ENCODE measurements at places on chromosomes 6 and 20.

GRCh38 chr6:51289041-51289440 lies 470.4 kb downstream of the TFAP2B start:
- DNase-seq, result no peak

- no peak for DNase-seq
These were observed 327.3 kb upstream of the HSF2 start for GRCh38 chr6:122072014-122072647.

DNA sequence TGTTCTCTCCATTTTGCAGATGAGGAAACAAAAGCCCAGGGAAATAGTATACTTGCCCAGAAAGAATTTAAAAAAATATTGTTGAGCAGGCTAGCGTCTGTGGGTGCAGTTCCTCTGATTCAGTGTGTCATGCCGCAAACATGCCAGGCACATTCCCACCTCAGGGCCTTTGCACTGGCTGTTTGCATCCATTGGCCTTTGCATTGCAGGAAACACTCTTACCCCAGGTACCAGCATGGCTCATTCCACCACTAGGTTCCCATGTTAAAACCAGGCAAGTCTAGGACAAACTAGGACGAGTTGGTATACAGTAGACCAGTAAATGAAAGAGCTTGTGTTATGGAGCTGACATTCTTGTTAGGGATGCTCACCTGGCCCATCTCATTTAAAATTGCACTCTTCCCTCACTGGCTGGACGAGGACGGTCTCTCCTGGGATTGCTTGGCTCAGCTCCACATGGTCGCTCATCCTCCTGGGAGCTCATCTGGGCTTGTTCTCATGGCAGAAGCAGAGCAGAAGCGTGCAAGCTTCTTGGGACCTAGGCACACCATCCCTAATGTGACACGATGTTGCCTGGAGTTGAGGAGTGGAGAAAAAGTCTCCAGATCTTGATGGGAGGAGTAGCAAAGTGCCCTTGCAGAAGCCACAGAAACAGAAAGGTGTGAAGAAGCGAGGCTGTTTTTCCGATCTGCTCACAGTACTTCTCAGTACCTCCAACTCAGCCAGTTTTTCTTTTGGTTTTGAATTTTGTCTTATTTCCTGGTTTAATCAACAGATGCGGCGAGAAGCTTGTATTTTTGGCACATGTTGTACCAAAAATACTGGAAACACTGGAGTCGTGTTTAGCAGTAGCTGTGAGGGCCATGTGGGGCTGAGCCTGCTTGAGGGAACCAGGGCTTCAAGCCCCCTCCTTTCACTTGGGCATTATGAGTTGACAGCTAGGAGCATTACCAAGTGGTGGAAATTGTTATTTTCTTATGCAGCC lies 13.9 kb downstream of the ZNF831 start:
- no peak for DNase-seq

DNA sequence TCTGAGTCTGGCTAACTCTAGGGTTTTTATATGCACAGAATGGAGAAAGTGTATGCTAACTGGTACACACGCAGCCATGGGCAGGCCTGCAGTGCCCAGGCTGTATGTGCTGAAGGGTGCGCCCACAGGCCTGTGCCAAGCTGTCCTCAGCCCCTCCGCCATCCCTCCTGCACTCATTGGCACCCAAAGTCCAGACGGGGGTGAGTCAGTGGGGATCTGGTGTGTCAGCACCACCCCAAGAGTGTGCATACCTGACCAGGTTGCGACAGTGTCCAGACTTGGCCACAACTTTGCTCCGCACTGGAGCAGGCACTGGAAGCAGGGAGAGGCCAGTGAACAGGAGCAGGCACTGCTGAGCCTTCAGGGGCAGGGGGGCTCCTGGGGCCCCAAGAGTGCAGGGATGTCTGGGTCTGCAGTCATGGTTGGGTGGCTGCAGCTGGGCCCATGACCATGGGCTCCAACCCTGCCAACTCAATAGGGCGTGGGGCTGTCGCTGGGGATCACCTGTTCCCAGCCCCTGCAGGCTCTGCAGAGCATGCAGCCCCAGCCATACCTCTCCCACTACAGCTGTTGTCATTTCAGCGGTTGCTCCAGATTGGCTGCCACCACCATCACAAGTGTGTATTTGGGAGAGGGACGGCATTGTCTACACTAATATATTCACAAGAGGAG lies 717.8 kb downstream of the EPHA7 start:
- no peak for DNase-seq

- no peak for DNase-seq
These were observed 14.6 kb upstream of the CDK5RAP1 start for GRCh38 chr20:33415948-33416347.

DNA sequence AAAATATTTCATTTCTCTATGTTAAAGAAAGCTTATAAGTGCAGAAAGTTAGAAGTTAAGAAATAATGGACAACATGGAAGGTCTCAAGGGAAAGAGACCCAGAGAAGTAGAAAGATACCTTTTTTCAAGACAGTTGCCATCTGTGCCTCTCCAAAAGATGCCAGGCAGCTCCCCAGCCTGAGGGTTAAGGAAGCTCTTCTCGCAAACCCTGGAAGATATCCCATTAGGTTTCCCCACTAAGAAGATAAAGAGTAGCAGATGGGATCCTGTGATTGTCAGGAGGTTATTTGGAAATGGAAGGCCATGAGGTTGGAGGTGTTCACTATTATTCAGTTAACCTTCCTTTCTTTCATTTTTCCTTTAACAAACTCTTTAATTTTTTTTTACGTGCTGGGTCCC lies 110.1 kb upstream of the SIM1 start:
- DNase-seq, result no peak

DNA sequence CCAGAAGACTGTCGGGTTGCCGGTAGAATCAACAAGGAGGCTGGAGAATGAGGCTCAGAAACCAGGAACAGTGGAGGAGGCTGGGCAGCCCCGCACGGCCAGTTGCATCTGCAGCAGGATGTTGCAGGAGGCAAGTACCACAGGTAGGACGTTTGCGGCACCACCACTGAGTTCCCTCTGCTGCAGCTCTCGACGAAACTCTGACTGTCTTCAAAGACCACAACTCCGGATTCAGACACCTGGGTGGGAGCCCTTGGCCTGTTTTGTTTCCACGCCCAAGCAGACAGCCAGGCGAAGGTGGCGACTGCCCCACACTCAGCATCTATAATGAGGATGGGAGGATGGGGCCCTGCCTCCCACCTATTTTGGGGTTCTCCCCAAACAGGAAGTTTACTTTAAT lies 218.2 kb downstream of the ZDHHC14 start:
- DNase-seq, result no peak

DNA sequence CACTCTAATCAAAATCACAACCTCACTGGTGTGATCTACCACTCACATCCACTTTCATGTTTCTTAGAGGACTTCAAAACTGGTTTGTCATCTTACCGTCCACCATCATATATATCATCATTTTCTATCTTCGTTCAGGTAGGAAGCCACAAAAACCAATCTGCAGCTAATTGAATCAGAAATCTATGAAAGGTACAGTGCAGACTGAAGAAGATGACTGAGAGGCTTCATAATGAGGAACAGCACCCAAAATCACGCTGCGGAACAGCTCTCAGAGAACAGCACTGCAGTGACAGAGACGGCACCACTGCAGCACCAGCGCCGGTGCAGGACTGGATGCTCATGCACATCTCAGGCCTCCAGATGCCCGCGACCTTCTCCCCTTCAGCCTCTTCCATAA lies 13.0 kb downstream of the GMDS start:
- DNase-seq, result no peak

- no peak for DNase-seq
These were observed 608.4 kb downstream of the PTPRT start for GRCh38 chr20:42581311-42581710.

DNA sequence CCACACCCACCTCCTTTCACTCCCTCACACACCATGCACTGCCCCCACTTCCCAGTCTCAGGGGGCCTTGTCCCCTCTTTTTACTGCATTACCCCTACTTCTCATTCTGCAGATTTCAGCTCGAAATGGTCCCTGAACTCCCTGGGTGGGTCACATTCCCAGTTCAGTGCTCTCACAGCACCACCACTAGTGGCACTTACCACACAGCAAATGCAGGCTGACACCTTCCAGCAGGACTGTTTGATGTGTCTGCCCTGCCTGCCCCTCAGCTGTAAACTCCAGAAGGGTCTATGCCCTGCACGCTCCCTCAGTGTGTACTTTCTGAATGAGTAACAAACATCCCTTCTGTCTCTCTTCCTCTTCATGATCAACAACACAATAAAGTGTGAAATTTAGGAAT lies 4.0 kb downstream of the DYNLT1 start:
- DNase-seq, result no peak

- DNase-seq, result no peak
These were observed 57.0 kb downstream of the SMPDL3A start for GRCh38 chr6:122845916-122846612.

- DNase-seq, result no peak
These were observed 9.3 kb downstream of the DUSP15 start for GRCh38 chr20:31861135-31861384.

DNA sequence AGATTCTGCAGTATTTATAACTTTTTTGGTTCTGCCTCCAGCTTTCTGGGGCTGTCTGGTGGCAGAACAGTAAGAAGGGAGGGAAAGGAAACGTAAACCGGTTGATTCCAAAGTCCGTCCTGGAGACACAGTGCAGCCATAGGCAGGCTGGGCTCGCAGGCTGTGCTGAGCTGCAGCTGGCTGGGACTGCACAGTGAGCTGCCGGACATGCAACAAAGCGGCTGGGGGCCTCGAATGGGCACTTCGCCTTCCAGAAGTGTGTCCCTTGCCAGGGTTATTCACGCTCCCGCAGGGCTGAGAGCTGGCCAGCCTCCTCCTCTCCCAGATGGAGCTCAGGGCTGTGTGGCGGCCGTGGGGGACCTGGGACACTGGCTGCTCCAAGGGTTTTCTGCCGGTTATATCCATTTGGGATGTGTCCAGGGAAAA lies 78.1 kb upstream of the CD93 start:
- no peak for DNase-seq

GRCh38 chr20:63863021-63863797 lies 1.9 kb upstream of the TPD52L2 start:
- no peak for DNase-seq

DNA sequence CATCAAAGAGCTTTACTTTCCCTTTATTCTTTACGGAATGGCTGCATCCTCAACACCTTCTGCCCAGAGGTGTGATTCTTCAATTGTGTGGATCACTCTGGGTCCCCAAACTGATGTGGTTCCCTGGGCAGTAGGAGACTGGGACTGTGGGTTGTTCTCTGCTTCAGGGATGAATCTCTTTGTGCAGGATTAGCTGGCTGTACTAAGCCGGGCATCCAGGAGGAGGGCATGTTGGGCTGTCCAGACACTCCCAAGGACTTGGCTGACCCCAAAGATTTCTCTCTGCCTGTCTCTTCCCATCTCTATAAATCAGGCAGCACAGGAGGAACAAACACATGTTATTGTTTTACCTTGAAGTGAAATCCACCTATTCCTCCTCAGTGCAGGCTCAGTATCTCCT lies 15.3 kb downstream of the FARS2 start:
- DNase-seq, result no peak

- DNase-seq, result no peak
These were observed 103.8 kb upstream of the PLCB4 start for GRCh38 chr20:8964959-8965562.

- no peak for DNase-seq
These were observed 92.3 kb downstream of the NFATC2 start for GRCh38 chr20:51450221-51450712.

GRCh38 chr20:10557685-10558084 lies 116.1 kb downstream of the JAG1 start:
- no peak for DNase-seq

GRCh38 chr20:24738981-24739633 lies 210.0 kb upstream of the CST7 start:
- DNase-seq, result no peak

DNA sequence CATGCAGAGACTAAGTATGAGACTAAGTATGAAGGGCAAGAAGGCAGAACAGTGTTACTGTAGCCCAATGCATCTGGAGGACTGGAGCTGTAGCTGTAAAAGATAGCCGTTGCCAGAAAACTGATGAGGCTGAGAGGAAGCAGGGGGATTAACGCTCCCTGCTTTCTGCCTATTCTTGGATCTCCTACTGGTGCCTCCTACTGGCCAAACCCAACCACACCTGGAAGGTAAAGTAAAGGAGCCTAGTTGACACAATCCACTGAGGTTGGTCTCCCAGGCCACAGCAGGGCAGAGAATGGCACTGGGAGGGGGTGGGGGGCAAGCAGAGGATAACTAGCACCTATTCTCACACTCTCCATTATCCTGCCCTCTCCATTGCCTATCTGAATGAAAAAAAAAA lies 105.0 kb upstream of the MRPS10 start:
- no peak for DNase-seq

DNA sequence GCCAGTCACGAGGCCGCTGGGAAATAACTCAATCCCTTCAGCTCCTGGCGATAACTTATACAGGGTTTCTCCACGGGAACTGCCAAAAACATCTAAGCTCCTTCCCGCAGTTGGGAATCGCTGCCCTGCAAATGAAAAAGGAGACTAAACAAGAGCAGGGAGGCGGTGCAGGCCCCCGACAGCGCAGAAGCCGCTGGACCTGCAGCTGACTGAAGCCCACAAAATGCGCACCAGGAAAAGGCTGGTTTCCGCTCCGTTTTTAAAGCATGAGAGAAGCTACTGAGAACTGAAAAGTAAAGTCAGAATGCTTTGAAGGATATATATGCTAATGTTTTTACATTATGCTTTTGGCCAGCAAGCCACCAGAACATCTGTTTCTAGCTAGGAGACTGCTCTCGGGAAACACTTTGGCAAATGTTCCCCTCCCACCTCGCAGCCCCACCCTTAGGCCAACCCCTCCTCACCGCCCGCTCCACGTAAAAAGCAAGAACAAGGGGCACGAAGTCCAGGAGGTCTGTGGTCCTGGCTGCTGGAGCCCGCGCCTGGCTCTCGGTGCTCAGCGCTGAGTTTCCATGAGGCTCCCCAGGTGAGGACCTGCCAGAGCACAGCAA lies 90.5 kb downstream of the SOD2 start:
- DNase-seq, result no peak

GRCh38 chr6:22222469-22222868 lies 74.4 kb downstream of the PRL start:
- DNase-seq, result no peak

Data from thymus (tissue), 14 donors.